NCI-H2029 treated with DMSO at 0.1 percent for 48 hours (cell line): ENCODE measurements at places on chromosomes 6 and 20.
A peak's percentile ranks its signal among the peaks of the same experiment; 100 is the strongest.

DNA sequence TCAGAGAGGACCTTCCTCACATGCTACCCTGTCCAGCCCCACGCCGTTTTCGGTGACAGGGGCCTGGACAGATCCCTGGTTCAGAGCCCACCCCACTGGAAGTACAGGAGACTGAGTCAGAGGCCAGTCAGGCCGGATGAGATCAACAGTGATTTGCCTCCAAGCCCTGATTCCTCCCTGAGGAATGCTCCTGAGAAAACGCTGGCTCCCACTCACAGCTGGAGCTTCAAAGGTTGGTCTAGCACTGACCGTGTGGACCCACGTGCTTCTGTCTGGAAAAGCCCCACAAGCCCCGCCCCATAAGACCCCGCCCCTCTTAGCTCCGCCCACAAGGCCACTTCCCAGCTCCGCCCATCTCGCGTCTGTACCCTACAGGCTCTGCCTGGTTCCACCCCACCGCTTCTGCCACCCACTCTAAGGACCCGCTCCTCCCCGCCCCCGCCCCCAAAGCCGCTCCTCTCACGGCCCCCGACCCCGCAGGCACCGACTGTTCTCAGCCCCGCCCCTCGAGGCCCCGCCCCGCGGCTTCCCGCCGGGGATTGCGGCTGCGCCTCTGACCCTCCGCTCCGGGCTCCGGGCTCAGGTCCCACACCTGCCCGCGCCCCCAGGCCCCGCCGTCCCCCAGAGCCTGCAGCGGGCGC lies 64.9 kb upstream of the BHLHE23 start:
- no peak for DNase-seq

DNA sequence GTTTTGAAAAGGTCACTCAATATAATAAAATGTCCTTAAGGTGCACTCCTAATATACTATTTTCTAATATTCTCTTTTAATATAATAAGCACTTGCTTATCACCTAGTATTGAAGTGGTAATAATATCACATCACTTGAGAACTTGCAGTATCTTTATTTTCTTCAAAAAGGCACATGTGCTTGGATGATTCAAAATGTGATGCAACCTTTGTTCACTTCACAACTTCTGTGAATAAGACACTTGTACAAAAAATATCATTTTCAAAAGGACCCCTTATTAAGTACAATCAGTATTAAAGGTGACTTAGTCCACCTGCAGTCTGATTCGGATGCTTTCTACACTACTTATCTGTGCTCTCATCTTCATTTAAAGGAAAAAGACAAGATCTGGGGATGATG lies 3.4 kb downstream of the PRELID3B start:
- DNase-seq: no peak

DNA sequence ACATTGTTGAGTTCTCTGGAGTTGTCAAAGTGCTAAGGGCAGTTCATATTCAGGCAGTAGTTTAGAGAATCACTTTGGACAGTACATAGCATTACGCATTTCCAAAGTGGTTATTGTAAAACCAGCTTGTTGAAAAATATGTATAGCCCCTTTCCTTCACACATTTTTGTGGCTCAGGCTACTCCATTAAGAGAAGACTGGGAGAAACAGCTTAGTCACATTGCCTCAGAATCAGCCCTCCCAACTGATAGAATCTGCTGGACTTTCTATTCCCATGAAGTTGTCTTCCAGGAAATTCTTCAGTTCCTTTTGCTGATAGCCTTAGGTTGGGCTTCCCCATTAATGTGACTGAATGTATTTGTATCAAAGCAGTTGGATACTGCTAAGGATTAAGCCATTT lies 39.5 kb upstream of the HDGFL1 start:
- DNase-seq: no peak

GRCh38 chr6:158142789-158143188 lies 25.3 kb downstream of the SERAC1 start:
- peak; percentile 67 for DNase-seq

GRCh38 chr6:162026843-162027242 lies 700.7 kb downstream of the PRKN start:
- DNase-seq: no peak

DNA sequence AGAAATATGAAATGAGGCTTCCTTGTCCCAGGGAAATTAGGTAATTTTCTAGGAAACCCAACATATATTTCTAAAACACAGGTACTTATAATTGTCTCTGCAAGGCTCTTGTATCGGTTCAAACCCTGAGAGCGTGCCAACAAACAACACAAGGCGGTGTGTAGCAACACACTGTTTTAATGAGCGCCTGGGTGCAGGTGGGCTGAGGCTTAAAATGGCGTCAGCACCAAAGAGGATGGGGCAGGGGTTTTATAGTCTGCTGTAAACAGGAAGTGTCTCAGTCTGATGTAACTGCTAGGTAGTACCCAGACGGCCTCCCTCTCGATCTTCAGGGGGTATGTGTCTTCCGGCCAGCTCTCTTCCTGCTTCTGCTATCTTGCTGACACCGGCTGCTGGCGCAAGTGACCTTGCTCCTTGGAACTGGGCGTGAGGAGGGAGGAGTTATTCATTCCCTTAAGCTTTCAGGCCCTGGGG lies 69.7 kb downstream of the EPB41L2 start:
- no peak for DNase-seq

DNA sequence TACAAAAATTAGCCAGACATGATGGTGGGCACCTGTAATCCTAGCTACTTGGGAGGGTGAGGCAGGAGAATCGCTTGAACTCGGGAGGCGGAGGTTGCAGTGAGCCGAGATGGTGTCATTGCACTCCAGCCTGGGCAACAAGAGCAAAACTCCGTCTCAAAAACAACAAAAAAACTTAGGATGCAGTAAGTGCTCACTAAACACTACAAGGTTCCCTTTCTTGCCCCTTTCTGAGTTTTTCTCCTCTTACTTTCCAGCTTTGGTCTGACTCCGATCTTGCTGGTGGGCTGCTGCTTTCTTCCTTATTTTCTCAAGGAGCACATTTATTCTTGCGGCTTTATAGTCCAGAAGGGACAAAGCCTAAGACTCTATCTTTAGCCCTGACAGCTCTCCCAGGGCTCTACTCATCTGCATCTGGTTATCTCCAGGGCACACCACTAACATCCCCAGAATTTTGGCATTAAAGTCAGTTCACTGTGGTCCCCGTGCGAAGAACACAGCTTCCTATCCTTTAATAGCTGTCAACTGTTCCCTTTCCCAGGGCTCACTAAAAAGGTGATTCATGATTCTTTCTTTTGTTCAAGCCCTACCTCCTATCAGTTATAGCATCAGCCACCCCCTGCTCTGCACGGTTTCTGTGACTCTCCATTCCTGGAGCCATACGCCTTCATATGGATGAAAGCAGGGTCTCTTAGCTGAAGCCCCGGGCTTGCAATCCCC lies 17.1 kb upstream of the RPN2 start:
- no peak for DNase-seq

DNA sequence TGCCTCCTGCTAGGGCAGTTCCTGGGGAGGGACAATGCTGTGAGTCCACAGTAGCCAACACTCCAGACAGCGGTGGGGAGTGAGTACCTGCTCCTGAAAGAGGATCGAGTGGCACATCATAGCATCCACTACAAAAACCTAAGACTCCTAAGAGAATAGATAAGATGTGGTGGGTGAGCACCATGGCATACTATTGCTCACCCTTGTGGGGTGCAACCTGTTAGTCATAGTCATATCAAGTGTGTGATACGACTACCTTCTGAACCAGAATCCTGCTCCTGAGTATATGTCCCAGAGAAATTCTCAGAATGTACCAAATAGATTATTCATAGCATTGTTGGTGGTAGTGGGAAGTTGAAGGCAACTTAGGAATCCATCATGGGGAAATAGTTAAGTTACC lies 62.7 kb upstream of the GLP1R start:
- no peak for DNase-seq

DNA sequence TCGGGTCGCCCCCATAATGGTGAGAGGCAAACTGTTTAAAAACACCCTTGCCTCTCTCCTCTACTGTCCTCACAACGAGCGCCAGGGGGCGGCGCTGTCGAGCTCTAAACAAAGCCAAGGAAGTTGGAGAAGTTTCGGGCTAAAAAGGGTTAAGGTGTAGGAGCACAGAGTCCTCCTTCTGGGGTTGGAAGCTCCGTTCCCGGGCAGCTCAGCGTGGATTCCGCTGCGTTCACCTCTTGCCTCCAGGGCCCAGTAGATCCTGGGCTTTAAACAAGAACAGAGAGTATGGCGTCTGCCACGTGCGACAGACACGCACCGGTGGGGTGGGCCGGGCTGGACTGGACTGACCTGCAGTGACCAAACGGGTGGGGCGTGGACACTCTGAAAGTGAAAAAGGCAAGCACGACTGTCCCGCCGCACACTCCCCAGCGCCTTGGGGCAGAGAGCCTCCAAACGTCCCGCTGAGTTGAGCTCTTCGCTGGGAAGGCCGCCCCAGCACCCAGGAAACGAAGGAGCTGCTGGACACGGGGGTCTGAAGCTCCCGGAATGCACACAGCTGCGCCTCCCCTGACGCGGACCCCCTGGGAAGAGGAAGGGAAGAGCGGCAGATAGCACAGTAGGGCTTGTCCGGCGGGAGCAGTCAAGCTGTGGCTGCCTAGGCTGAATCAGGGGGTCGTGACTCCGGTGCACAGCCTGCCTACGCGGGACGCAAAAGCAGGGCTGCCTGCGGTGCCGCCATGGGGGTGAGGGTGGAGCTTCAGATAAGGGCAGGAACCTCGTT lies 1.6 kb upstream of the THBD start:
- no peak for DNase-seq

DNA sequence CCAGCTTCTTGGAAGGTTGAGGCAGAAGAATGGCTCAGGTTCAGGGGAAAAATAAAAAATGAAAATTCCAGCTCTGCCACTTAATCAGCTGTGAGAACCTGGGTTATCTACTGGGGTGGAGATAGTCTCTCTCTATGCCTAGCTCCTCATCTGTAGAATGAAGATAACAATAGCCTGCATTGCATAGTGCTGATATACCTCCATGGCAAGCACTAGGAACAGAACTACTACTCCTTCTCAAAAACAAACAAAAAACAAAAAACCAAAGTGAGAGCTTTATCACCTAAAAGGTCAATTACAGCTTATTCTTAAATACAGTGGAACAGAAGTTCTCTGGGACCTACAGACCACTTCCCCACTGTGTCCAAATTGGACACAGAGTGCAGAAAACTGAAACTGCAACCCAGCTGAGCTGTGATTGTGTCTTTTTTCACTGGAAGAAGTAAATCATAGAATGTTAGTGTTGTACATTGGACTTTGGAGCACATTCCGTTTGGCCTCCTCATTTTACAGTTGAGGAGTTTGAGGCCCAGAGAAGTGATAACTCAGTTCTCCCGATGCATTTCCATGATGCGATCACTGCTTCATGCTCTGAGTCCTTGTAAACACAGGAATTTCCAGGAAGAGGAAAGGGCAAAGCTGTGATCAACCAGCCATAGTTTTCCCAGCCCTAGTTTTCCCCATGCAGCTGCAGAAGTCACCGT lies 23.3 kb downstream of the MTFR2 start:
- no peak for DNase-seq

DNA sequence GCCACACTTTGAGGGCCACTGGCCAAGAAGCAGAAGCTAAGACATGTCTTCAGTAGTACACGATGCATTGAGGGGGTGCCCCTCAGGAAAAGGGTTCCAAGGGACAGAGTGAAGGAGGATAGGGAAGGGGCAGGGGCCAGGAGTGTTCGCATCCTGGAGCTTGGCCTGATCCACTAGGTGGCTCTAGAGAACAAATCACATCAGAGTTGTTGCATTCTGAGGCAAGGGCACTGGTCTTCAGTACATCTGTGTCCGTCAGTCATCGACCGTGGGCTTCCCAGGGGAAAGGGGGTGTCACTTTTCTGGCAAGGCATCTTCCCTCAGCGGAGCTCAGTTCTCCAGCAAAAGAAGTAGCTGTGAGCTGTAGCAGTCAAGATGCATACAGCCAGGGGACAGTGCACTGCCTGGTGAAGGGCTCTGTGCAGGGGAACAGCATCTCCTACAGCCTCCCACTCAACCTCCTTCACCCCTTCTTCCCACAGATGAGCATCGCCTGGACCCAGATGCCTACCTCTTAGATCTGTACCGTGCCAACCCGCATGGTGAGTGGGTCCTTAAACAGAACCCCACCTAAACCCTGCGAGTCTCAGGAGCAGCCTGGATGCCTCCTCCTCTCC lies 47.8 kb downstream of the ARHGAP40 start:
- no peak for DNase-seq

DNA sequence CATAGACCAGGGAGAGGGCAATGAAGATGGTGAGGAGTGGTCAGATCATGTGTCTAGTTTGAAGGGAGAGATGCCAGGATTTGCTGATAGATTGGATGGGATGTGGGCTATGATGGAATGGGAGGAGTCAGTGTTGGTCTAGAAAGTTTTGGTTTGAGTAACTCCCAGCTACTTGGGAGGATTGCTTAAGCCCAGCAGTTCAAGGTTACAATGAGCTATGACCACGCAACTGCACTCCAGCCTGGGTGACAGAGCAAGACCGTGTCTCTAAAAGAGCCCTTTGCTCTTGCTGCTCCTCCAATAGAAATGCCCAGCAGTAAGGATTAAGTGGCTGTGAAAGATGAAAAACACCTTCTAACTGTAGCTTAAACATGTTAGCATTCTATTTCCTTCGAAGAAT lies 18.2 kb upstream of the LAMP5 start:
- DNase-seq: no peak
